ENCODE measurements at places on chromosomes 6 and 20. TPM values are rescaled to one million over a fixed set of nuclear protein-coding genes. Genes with fewer than 3 reads are reported as not detected.

DNA sequence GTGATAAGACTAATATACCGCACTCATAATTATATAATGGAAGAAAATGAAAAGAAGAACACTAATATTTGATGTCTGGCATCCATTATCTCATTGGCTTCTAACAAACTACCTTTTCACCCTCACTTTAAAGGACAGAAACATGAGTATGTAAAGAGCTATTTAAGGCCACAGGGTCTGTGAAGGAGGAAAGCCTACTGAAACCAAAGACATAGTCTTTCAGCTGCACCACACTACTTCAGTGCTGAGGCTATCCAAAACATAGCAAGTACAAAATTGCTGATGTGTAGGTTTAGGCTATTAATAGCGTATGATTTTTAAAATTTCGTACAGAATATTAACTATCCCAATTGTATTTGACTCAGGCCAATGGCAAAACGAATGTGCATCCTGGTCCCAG, 38.2 kb upstream of the SLC2A12 start:
- DNase-seq: no peak

Gene MAFB
- 7.4 TPM for total RNA-seq

- DNase-seq: no peak
These were observed 34.9 kb upstream of the BMP6 start for GRCh38 chr6:7691021-7691420.

DNA sequence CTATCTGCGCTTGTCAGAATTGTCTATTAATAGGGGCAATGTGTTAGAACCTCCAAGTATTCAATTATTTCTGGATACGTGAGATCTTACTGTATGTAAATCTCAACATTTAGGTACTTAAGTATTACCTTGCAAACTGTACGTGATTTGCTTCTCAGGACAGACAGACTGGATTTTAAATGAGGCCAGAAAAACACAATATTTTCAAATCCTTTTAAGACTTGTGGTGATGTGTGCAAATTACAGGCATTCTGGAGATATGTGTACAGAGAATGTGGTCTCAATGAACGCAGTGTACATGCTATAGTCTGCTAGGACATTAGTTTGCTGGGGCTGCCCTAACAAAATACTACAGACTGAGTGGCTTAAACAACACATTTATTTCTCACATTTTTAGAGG, 16.9 kb downstream of the CCR6 start:
- no peak for DNase-seq

Gene MYMX
- not detected for total RNA-seq

GRCh38 chr20:52924411-52925271, 47.5 kb upstream of the TSHZ2 start:
- peak; percentile 31 for DNase-seq

DNA sequence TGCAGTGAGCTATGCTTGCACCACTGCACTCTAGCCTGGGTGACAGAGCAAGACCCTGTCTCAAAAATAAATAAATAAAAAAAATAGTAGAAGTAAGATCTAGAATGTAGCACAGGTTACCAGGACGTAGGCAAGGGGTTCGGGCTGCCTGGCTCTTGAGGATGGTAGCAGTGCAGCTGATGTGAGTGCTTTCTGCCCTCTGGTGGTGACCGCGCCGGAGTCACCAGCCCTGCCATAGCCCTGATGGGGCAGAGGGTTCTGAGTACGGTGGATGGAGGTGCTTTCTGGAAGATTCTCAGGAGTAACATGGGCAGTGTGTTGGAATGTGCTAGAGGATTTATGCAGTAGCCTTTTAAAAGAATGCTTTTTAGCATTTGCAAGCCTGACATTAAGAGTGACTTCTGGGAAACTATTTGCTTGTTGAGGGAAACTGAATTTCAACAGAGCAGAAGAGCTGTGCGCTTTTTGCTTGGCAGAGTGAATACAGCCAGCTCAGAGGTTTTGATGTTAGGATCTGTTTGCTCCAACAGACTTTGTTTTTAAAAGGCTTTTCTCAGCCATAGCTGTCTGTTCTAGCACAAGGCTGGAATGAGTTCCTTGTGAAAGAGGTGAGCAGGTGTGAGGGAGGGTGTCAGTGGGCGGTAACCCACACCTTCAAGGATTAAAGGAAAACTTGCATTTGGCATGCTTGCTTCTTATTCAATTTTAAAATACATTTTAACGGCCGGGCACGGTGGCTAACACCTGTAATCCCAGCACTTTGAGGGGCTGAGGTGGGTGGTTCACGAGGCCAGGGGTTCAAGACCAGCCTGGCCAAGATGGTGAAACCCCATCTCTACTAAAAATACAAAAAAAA, 65.9 kb downstream of the PTPN1 start:
- peak; percentile 60 for DNase-seq

DNA sequence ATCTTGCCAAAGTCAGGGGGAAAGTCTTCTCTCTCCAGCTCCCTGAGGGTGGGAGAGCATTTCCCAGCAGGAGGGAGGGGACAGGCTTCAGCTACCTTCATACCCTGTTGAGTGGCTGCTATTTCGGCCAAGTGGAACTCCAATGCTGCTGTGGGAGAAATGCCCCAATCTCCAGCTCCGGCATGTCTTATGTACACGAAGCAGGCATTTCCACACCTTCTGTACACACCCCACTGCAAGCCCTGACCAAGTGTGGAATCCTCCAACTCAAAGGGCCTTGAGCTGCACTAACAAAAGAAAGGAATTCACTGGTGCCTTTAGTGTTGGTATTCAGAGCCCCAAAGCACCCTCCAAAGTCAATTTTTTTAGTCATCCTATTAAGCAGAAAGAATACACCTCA, 313.6 kb upstream of the NT5E start:
- DNase-seq: no peak

DNA sequence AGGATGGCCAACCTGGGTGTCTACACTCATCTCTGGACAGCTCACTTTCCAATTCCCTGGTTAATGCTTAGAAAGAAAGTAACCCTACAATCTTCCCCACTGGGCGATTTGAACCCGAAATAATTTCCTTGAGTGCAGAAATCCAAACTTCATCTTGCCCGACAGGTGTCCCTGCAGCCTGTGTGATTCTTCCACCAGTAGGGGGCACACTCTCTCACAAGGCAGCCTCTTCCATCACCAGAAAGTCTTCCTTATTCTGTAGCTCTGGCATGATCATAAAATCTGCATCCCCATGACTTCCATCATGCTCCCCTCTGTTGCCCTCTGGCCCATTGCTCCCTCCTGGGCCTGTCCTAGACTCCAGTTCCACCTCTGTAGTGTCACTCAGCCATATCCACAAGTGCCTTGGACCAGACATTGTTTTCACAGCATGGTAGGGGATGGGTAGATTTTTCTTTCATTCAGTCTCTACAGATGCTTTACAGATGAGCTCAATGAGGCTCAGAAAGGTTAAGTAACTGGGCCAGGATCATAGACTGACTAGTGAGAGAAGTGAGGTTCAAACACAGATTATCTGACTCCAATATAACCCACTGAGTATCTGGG, 170.4 kb upstream of the SPTLC3 start:
- DNase-seq: no peak

GRCh38 chr6:151140767-151141166, 99.0 kb upstream of the AKAP12 start:
- no peak for DNase-seq

DNA sequence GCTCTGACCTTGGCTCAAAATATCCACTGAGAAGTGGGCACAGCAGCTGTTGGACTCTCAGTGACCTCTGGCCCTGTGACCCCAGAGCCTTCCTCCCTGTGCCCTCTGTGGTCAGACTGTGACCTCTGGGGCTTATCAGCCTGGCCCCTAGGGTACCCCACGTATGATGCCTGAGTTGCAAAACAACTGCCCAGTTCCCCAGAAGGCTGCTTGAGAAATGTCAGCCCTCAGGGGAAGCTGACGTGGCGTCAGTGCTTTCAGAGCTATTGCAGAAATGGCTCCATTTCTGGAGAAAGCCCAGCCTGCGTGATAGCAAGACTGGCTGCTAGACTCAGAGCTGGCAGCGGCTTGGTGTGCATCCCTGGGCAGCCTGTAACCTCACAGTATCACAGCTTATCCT, 31.5 kb upstream of the TGM2 start:
- peak; percentile 94 for DNase-seq

GRCh38 chr6:58073263-58073662, 755.8 kb downstream of the PRIM2 start:
- no peak for DNase-seq

DNA sequence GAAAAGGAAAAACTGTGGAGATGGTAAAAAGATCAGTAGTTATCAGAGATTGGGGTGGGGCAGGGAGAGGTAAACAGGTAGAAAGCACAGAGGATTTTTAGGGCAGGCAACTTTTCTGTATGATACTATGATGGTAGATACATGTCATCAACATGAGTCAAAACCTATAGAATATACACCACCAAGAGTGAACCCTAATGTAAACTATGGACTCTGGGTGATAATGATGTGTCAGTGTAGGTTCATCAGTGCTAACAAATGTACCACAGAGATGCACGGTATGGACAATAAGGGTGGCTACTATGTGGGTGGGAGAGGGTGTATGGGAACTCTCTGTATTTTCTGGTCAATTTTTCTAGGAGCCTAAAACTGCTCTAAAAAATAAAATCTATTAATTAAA, 18.5 kb downstream of the PACSIN1 start:
- DNase-seq: no peak

Gene LMBRD1
- 25.2 TPM for total RNA-seq

GRCh38 chr20:38812709-38813573, 7.4 kb downstream of the PPP1R16B start:
- DNase-seq: no peak

Gene WFDC8
- total RNA-seq: not detected

DNA sequence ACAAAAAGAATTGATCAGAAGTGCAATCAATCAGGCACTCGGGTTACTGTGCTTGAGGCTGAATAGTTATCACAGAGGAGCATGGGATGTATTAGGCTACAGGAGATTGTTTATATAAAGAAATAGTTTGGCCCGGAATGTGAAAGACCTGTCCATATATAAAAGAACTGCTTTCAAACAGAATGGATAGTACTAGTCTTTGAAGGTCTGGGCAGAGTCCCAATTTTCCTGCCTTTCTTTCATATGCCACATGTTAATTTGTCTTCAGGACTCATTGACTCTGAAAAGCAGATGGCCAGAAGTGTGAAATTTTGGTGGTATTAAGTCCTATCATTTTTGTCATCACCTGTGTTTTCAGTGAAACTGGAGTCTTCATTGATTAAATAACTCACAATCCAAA, 314.5 kb downstream of the EYA4 start:
- peak; percentile 21 for DNase-seq

DNA sequence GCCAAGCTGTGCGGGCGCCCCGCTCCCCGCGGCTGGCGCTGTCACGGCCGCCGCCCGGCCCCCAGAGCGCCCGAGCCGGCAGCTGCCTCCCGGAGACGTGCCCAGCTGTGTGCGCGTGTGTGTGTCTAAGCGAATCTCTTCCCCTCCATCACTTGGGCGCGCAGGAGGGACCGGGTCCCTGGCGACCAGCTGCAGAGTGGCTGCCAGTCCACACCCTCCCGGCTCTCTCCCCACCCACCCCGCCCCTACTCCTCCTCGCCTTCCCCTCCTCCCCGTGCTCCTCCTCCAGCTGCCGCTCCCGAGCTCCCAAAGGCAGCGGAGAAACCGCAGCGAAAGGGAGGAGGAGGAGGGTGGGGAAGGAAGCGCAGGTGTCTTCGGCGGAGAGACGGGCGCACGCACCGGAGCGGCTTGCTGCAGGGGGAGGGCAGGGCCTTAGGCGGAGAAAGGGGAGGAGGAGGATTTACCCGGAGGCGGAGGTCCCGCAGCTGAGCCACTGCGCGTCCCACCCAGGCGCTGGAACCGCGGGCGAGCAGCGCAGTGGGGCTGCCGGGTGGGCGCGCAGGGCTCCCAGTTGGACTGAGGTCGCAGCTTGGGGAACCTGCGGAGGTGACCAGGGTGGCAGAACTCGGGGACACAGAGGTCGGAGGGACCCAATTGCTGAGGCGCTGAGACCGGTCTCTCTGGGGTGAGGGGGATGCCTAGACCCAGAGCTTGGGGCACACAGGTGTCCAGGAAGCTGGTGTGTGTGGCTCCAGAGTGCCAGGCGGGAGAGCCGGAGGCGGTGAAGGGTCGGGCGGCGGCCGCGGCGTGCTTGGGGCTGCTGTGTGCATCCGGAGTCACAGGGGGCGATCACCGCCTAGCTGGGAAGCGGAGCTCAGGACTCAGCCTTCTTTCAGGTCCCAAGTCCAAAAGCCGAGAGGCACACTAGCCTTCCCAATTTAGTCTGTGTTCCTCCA, at the start of gene HS3ST5:
HS3ST5 (minus strand) TSS at position 198 of the 956 bp plus-strand sequence. CDS start 280,178 bp downstream, outside the sequence.
- DNase-seq: peak; percentile 18

- no peak for DNase-seq
These were observed 13.2 kb upstream of the SERINC1 start for GRCh38 chr6:122484760-122485159.

Gene NOTCH4
- total RNA-seq: 2.2 TPM

- DNase-seq: peak; percentile 45
These were observed 35.2 kb downstream of the ALDH5A1 start for GRCh38 chr6:24529985-24530384.

GRCh38 chr6:152268846-152269442, 368.2 kb downstream of the SYNE1 start:
- no peak for DNase-seq

DNA sequence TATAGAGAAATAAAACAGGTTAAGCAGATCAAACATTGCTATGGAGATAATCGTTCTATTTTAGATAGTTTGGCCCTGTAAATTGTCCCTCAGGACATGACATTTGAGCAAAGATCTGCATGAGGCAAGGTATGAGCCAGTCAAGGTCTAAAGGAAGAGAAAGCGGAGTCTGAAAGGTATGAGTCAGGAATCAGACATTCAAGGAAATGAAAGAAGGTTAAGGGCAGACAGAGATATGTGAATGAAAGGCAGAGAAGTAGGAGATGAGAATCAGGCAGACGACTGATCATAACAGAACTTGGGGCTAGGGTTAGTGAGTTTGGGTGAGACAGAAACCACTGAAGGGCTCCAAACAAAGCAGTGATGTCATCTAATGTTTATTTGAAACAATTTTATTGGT, 775.8 kb downstream of the MAFB start:
- peak; percentile 84 for DNase-seq

- DNase-seq: no peak
These were observed 13.0 kb downstream of the CUL7 start for GRCh38 chr6:43040542-43041257.

DNA sequence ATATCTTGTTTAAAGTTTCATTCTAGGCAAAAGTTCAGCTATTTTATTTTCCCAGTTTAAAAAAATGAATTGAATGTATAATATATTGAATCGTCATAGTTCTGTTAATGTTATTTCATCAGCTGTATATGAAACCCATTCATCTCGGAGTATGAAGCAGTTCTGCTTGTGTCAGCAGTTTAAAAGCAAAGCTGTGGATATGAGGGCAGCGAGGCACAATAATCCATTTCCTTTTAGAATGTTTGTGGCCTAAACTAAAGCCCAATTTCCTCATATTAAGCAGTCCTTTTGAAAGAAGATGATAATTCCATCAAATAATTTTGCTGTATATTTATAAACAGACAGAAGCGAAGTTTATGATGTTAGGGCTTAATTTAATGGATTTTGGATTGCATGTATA, 300.1 kb downstream of the SAMD5 start:
- DNase-seq: no peak

DNA sequence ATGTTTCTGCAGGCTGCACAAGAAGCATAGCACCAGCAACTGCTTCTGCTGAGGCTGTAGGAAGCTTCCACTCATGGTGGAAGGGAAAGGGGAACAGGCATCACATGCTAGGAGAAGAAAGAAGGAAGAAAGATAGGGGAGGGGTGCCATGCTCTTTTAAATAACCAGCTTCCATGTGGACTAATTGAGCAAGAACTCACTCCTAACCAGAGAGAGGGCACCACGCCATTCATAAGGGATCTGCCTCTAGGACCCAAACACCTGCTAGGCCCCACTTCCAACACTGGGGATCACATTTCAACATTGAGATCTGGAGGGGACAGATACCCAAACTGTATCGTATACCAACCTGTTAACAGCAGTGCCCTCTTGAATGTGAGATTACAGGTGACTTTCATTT, 46.9 kb upstream of the ARMC2 start:
- DNase-seq: no peak

All from M059J (cell line).